Fibroblast of skin of abdomen (primary cell): ENCODE measurements at places on chromosomes 16 and 17.

GRCh38 chr17:51908841-51909537 lies 249.5 kb downstream of the CA10 start:
- DNase-seq: no peak

- peak; percentile 67 for DNase-seq
Measured at GRCh38 chr16:13315642-13316427, 414.4 kb downstream of the SHISA9 start.

DNA sequence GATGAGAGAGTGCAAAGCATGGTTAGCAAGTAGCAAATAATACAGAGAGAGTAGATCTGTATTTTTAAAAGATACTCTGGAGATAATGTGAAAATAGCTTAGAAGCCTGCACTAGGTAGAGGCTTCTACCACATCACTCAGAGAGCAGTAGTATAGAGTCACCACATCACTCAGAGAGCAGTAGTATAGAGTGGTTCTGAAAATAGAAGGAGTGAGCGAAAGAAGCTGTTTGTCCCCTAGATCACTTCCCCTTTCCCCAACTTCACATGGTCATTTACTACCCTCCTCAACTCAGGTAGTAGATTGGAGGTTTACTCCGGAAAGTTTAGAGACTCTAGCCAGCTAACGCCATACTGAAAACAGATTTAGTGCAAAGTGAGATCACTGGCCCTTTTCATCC lies 17.1 kb downstream of the DGKE start:
- DNase-seq: no peak

GRCh38 chr17:47850692-47851573 lies at the start of gene SP6:
SP6 (minus strand) TSS chr17:47851163; CDS start chr17:47848429, 2,734 bp downstream.
- peak; percentile 44 for DNase-seq
